ENCODE measurements at places on chromosomes 6 and 20.

GRCh38 chr6:149925974-149926777 is 3.3 kb upstream of the RAET1G start:
- peak; percentile 61 for DNase-seq

- no peak for DNase-seq
These were observed 85.4 kb upstream of the GPR6 start for GRCh38 chr6:109892451-109893435.

- peak; percentile 23 for DNase-seq
These were observed 25.3 kb downstream of the RBCK1 start for GRCh38 chr20:433300-433975.

- DNase-seq: no peak
These were observed 339.6 kb upstream of the PRDM1 start for GRCh38 chr6:105746509-105746908.

DNA sequence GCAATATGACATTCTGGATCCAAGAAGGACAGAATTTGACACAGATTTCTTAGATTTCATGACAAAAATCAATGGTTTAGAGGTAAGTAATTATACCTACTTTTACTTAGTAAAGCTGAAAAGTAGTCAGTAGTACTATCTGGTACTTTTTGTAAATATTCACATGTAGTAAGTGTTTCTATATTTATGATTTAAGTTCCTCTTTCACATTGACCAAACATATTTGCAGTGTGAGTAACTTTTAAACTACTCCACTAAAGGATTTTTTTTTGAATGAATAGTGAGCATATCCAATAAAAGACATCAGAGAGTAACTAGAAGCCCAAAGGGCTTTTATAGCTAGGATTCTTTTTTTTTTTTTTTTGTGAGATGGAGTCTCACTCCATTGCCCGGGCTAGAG is 60.8 kb downstream of the DNAH8 start:
- DNase-seq: no peak

DNA sequence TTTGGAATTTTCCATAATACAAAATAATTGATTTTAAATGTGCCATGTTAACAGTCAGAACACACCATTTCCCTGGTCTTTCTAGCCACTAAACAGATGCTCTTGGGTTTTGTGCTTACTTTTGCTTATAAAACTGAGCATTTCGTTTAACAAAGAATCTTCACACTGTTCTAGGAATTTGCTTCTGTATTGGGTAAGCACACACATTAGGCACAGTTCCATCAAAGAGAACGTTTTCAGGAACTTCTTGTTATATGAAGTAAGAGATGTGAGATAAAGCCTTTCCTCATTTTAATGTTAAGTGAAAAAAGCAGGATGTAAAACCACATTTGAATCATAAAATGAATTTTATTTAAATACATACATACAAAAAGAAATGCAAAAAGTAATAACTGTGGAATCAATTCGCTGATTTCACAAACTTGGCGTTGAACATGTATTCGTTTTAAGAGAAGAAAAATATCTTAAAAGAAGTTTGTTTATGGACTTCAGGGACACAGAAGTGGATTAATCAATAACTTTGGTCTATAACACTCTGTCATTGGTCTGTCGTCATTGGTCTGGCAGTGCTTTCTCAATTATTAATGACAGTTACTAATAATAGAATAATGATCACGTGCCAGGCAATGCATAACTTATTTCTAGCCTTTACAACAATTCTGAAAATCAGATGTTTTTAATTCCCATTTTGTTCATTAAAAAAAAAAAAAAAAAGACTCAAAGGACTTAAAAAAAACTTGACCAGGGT is 199.9 kb upstream of the PRDM1 start:
- no peak for DNase-seq

DNA sequence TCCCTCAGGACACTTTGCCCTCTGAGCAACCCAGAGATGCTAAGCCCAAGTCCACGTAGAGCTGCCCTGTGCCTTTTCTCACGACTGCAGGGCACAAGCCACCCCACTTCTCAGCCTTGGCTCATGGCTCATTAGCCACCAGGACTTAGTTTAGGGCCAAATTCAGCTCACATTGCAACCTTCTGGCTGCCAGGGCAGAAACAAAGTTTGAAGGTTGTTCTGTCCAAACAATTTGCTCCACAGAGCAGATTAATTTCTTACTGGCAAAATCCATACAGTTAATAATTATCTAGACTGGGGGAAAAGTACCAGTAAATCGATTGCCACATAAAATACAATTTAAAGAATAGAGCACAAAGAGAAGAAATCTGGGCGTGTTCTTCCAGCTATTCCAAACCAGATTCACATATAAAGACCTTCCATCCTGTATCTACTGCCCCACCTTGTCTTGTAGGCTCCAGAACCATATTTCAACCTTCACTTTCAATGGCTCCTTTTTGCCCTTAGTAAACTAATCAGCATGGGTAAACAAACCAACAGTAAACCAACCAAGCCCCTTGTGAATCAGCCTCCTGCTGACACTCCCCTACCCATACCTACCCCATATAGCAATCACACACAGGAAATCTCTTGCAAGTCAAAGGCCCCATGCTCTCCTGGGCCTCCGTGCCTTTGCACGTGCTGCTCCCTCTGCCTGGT is 101.9 kb downstream of the QRSL1 start:
- DNase-seq: no peak

GRCh38 chr6:20846602-20847028 is 312.4 kb downstream of the CDKAL1 start:
- no peak for DNase-seq

- no peak for DNase-seq
These were observed 175.6 kb upstream of the MYLIP start for GRCh38 chr6:15953152-15953880.

DNA sequence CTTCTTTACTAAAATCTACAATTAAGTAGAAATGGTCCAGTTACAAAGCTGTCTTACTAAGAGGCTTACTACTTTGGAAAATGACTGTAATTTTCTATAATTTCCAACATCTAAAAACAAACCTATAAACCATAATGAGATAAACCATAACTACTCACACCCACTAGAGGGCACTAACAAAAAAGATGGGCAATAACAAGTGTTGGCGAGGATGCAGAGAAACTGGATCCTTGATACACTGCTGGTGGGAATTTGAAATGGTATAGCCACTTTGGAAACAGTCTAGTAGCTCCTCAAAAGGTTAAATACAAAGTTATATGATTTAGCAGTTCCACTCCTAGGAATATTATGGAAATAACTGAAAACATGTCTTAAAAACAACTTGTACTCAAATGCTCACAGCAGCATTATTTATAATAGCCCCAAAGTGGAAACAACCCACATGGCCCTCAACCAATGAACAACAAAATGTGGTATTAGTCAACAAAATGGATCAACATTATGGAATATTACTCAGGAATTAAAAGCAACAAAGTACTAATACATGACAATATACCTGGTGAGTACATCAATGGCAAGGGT is 50.6 kb downstream of the GJA10 start:
- no peak for DNase-seq

- no peak for DNase-seq
These were observed 14.1 kb downstream of the DYNLRB1 start for GRCh38 chr20:34530342-34530741.

DNA sequence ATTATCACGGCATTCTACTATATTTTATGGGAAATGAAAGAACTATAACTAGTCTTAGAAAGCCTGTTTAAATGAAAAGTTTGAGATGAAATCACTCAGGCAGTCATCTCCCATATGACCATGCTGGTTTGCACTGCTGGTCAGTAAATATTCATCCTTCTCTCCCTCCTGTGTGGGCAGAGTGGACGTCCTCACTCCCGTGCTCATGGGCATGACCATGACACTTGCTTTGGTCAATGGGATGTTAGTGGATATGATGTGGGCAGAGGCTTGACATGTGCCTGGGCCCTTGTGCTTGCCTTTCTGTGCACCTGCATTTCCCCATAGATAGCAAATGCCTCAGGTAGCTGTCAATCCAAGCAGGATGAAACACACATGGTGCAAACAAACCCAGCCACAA is 93.1 kb upstream of the INSM1 start:
- no peak for DNase-seq

GRCh38 chr6:34745277-34746103 is 11.8 kb upstream of the SNRPC start:
- no peak for DNase-seq

GRCh38 chr6:30991891-30992290 is 8.4 kb downstream of the MUC21 start:
- DNase-seq: no peak

- DNase-seq: no peak
These were observed 64.5 kb downstream of the OR2B2 start for GRCh38 chr6:27847706-27848105.

GRCh38 chr6:56799989-56800388 is 154.9 kb upstream of the BEND6 start:
- DNase-seq: no peak

GRCh38 chr6:89371849-89372505 is 19.5 kb upstream of the UBE2J1 start:
- DNase-seq: peak; percentile 58

DNA sequence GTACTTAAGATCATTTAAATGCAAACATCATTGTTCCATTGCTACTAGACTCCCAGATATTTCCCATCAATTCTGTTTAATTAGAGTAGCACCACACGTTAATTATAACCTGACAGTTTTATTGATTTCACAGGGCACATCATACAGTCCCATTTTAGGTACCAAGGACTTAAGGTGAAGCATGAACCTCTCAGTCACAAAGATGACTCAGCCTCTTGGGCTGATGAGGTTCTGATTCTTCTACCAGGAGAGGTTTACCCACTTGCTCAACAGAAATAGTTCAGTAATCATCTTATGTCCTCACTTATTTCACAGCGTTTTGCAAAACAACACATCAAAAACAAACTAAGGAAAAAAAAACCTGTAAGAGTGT is 98.5 kb downstream of the HIVEP2 start:
- DNase-seq: no peak

GRCh38 chr6:22706651-22707050 is 137.3 kb downstream of the HDGFL1 start:
- DNase-seq: no peak

DNA sequence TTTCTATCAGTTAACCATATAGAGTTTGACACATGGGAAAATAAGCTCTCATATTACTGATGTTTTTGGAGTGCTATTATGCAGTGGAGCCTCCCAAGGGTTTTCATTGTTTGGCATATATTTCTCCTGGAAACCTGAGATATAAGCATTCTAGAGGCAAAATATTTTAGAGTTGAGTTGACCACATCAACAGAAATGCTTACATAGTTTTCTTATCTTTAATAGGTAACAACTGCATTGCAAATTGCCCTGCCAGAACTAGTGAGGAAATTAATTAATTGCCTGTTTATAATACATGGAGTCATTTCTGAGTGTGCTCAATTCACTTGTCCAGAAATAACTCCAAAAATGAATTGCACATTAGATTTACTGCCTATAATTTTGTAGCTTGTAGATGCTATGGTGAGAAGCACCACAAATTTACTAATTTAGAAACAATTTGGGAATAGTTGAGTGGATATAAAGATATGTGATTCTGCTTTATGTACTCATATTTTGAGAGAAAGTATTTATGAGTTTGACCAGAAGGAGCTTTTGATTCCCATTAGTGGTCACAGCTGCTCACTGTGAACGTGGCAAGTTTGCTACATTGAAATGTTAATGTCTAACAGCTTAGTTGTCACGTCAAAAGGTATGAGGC is 288.7 kb downstream of the CD109 start:
- DNase-seq: no peak

DNA sequence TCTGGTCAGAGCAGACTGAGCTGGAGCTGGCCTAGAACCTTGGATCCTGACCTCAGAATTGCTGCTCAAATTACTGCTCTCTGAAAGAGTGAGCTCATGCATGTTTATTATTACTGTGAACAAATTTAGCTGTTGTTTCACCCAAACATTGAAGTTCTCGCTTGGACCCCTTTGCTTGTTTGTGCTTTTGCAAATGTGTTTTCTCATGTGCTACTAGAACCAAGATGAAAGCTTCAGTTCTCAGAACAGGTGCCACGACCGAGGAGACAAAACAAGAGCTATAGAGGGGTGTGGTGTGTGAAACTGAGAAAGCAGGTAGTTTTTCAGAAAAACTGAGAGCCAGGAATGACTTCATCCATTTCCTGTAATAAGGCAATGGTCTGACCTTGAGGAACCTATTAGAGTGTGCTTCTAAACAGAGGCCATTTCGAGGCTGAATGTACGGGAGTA is 50.0 kb upstream of the ESR1 start:
- no peak for DNase-seq

GRCh38 chr6:11198663-11199603 is 33.5 kb downstream of the NEDD9 start:
- DNase-seq: no peak

DNA sequence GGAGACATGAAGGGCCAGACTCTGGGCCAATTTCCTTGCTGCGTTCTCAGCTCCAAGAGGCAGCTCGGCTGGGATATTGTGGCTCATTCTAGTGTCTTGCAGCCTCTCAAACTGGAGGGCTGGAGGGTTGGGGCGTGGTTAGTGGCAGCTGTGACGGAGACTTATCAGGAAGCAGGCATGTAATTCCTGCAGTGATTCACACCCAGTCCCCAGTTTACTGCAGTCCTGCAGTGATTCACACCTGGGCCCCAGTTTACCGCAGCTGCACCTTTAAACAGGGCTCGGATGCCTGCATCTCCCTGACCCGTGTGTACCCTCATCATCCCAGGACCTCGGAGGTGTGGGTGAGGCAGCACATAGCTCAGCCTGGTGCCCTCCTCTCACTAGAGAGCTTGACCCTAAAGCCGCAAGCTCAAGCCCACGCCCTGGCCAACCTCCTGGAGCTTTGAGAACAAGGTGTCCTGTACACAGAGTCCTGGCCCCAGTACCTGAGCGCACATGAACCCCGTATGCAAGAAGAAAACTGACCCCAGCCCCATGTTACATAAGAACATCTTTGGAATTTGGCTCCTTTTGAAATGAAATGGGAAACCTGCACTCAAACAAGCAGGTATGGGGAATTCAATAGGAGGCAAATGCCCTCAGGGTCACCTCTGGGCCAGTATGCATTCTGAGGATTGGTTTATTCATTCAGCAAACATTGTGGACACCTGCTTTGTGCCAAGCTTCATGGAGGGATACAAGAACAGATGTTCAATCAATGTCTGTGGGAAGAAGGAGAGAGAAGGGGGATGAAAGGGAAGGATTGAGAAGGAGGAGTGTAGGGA is 55.3 kb upstream of the FAM83D start:
- no peak for DNase-seq

DNA sequence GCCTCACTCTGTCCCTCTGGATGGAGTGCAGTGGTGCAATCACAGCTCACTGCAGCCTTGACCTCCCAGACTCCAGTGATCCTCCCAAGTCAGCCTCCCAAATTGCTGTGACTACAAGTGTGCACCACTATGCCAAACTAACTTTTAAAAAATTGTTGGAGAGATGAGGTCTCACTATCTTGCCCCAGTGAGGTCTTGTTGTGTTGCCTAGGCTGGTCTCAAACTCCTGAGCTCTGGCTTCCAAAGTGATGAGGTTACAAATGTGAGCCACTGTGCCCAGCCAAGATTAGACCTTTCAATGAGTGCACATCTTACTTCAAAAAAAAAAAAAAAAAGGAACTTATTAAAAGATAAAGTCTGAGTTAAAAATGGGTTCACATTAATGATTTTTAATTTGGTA is 1838.1 kb upstream of the DEFB115 start:
- no peak for DNase-seq

DNA sequence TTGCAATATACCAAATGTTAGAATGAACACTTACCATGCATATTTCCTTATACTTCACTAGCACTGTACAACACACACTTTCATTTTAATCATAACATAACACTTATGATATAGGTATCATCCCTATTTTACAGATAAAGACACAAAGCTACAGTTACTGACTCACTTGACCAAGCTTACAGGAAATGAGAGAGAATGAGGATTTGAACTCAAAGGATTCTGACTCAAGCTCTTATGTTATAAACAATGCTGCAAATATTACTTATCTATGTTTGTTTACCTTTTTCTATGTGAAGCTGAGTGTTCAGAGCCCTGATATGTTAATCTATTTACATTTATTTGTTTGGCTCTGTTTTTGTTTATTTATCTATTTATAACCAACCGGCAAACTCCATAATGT is 245.4 kb downstream of the PTPRK start:
- no peak for DNase-seq
